ENCODE measurements at places on chromosomes 5 and 9. TPM values are rescaled to one million over a fixed set of nuclear protein-coding genes. Genes with fewer than 3 reads are reported as not detected.

- DNase-seq = no peak
Observed at GRCh38 chr9:35490155-35490909, 421 bp downstream of the RUSC2 start.

- no peak for DNase-seq
Observed at GRCh38 chr5:125835293-125836172, 587.7 kb upstream of the GRAMD2B start.

DNA sequence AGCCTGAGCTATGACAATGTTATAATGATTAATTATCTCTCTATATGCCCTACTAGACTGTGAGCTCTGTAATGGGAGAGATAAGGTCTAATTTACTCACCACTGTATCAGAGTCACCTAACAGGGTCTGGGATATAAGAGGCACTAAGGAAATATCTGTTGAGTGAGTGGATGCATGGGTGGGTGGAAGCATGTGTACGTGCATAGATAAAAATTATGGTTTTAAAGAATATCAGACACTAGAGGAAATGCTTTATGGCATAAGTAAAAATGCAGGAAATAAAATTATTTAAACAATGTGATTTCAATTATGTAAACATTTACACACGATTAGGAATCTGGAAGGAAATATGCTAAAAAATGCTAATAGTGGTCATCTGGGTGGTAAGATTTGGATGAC is 137.8 kb downstream of the SPOCK1 start:
- DNase-seq = no peak

DNA sequence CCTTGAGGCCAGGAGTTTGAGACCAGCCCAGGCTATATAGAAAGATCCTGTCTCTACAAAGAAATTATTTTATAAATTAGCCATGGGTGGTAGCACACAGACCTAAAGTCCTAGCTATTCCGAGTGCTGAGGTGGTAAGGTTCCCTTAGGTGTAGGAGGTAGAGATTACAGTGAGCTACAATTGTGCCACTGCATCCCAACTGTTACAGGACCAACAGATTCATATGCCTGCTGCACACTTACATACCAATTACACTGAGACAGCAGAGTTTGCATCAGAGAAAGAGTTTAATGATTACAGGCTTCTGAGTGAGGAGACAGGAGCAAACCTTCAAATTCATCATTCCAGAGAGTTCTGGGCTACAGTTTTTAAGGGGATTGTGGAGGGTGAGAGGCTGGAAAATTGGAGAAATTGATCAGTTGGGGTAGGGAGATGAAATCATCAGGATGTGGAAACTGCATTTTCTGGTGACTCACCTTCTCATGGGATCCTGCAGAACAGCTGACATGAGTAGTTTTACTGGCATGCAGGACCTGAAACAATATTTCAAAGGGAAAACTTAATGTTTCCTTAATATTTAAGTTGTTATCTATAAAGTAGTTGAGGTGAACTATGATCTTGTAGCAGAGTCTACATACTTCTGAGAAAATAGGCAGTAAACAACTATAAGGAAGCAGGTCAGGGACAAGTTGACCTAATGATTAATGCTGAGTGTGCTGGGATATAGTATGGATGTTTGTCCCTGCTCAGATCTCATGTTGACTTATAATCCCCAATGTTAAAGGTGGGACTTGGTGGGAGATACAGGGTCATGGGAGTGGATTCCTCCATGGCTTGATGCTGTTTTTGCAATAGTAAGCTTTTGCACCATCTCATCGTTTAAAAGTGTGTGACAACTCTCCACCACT is 54.7 kb downstream of the ANXA2R start:
- no peak for DNase-seq

ROPN1L gene
- 4.2 TPM for total RNA-seq

GRCh38 chr5:105207066-105207465 is 1644.5 kb upstream of the NUDT12 start:
- DNase-seq = no peak

- DNase-seq = no peak
Observed at GRCh38 chr5:115840873-115841272, 492 bp downstream of the ATG12 start.

DNA sequence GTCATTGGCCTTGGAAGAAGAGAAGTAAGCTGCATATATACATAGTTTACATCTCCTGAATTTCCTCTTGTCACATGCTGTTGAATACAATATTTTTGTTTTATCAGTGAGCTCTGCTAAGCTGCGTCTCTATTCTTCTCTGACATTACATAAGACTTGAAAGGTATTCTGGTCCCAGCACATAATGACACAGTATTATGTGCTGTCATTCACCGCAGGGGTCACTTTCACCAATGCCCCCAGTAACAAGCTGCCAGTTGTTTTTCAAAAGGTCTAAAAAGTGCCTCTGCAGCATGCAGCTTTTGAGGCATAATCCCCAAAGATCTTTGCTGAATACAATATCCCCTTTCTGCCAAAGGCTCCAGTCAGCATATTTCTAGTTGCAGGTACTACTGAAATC is 349.0 kb upstream of the FAM174A start:
- no peak for DNase-seq

DNA sequence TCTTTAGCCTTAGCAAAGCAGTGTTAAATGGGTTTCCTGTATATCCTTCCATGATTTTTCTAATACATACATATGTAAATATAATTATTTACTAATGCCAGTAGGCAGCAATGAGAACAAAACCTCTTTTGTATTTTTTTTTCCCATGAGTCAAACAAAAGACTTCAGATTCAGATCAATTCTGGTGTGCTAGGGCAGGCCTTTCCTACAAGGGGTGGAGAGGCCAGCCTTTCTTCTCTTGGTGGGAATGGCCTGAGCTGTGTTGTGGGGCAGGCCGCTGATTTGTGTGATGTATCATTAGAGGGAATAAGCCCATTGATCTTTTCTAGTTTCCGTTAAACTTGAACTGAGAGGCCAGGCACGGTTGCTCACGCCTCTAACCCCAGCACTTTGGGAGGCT is 115.5 kb upstream of the DMRT1 start:
- DNase-seq = no peak

DNA sequence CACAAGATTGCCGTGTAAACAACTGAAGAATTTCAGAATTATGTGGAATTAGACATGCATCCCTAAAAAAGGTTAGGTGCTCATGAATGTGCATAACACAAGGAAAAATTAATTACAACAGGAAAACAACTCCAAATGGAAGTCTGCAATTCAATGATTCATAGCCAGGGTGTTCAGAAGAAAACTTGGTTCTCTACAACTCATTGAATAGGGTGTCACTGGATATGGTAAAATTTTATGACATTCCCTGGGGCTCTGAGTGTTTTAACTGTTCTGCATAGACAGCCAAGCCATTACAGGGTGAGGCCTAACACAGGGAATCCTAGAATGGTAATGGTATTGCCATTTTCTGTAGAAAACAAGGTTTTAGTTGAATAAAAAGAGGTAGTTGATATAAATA is 24.4 kb upstream of the ZSWIM6 start:
- DNase-seq = no peak

FAM170A gene
- total RNA-seq = not detected

- DNase-seq = no peak
Observed at GRCh38 chr5:74328221-74328630, 312.3 kb downstream of the ENC1 start.

DNA sequence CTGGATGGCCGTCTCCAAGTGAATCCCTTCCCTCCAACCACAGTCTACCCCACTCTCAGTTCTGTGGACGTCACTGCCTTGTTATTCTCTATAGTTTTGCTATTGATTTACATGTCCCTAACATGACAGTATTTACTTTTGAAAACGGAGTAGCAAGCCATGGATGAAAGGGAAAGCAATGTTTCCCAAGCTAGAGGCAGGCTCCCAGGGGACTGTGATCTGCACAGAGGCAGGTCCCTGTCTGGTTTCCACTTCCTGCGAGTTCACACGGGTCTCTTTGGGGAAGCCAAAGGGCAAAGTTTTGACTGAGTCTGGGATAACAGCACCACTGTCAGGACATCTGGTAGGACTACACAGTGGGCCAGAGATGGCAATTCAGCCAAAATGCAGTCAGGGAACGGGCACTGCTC is 12.7 kb downstream of the C9orf153 start:
- DNase-seq = no peak

DNA sequence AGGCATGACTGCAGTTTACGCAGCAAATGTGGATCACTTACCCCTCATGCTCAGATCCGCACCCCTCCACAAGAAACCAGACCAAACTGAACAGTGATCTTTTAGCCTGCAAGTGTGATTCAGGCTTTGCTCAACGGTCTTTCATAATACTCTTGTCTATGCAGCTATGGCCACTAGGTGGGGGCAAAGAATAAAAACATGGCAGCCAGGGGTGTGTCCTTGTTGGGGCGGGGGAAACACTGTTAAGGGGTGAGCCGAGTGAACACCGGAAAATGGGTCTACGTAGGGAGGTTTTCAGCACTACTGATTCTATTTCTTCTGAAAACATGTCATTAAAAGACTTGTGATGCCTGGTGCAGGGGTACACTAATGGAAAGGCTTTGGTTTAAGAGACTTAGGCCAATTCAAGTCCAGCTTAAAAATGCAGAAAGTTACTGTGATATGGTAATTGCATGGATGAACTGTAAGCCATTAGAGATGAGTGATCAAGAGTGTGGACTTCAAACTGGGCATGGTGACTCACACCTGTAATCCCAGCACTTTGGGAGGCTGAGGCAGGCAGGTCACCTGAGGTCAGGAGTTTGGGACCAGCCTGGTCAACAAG is 49.9 kb upstream of the GPR151 start:
- no peak for DNase-seq

GRCh38 chr9:134420974-134421432 is 94.7 kb downstream of the RXRA start:
- DNase-seq = no peak

F2R gene
- total RNA-seq = 7.1 TPM

DNA sequence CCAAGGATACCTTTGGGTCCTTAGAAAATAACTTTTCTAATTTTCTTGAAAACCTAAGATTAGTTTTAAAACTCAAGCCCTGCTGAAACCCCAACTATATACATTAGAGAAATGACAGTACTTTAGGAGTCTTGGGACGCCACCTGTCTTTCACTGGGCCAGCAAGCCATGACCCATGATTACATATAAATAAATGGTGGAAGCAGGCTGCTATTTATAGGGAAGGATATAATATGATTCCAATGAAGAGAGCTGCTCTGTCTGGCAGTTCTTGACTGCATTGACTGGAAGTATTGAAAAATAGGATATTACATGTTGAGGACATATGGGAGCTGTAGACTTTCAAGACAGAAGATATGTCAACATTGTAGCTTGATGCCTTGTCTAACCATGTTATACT is 7.3 kb downstream of the JMY start:
- no peak for DNase-seq

PCDHA4 gene
- total RNA-seq = 2.0 TPM

PRR7 gene
- total RNA-seq = 1.2 TPM

TTC39B gene
- 13.3 TPM for total RNA-seq

- no peak for DNase-seq
Observed at GRCh38 chr9:128006332-128006996, 25.7 kb upstream of the EEIG1 start.

SPATA31E1 gene
- not detected for total RNA-seq

- DNase-seq = no peak
Observed at GRCh38 chr9:93138171-93138764, 4.2 kb upstream of the NINJ1 start.

DNA sequence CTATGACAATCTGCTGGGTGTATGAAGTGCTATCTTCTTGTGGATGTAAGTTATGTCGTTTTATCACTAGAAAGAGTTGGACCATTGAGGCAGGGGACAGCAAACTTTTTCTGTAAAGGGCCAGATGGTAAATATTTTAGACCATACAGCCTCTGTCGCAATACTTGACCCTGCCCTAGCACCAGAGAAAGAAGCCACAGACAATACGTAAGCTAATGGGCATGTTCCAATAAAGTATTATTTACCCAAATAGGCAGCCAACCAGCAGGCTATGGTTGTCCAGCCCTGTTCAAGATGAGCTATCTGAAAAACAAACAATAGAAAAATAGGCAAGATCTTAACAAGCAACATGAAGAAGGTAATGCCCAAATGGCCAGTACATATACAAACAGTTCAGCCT is 36.4 kb downstream of the MTX3 start:
- DNase-seq = no peak

DNA sequence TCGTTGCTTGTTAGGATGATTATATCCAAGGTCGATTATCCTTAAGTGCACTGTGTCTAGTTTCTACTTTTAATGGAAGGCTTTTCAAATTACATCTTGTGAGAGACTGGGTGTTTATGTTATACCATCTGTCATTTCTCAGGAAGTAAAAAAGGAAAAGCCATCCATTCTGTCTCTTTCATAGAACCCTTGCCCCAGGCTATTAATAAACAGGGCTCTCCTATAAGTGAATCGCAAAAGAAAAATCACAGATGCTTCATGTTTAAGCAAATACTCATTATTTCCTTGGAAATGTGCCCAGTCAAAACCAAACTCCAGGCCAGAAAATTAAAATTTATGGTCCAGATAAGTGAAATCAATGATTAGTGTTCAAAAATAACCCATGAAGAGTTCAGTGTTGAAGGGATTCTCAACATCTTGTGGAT is 58.1 kb downstream of the STARD4 start:
- no peak for DNase-seq

DNA sequence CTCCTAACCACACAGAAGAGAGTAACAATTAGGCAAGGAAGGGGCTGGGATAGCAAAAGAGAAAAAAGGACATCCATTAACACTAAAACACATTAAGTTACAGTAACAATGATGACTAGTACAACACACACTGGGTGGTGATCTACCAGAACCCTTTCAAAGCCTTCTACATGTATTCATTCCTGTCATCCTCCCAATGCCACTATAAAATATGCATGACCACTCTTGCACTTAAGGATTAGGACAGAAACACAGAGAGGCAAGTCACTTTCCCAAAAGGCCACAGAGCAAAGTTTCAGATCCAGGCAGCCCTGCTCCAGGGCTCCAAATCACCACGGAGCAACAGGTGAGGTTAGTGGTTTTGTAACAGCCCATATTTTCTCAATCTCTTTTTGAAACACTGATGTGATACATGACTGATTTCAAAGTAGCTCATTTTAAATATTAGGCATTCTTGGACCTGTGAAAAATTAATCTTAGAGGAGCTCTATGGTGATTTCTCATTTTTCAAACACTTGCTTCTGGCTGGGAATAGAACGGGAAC is 86.7 kb downstream of the AUH start:
- no peak for DNase-seq

DNA sequence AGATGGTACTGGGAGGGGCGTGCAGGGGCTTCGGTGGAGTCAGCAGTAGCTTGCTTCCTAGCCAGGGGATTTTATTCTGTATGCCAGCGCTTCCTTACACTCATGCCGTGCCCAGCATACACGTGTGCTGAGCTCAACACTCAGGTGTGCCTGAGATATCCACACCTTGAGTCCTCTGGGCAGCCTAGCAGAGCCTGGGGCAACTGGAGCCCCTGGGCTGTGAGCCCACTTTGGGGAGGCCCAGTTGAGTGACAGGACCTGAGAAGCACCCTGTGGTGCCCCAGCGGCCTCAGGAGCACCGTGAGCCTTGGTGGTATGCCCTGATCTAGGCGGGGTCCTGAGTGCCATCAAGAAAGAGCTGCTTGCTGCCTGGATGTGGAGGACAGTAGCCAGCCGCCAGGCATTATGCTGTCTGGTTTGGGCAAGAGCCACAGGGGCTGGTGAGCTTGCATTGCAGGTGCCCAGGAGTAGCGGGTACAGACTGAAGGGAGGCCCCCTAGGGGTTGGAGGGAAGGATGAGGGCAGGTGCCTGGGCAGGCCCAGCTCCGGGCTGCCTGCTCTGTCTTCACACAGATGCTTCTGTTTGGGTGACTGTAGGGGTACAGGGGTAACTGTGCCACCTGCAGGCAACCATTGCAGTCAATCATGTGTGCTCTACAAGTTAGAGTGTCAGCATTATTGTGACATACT is 42.9 kb downstream of the BNIP1 start:
- DNase-seq = no peak
